Esophagus squamous epithelium (tissue), 5 donors: ENCODE measurements at places on chromosomes 13 and 19.

DNA sequence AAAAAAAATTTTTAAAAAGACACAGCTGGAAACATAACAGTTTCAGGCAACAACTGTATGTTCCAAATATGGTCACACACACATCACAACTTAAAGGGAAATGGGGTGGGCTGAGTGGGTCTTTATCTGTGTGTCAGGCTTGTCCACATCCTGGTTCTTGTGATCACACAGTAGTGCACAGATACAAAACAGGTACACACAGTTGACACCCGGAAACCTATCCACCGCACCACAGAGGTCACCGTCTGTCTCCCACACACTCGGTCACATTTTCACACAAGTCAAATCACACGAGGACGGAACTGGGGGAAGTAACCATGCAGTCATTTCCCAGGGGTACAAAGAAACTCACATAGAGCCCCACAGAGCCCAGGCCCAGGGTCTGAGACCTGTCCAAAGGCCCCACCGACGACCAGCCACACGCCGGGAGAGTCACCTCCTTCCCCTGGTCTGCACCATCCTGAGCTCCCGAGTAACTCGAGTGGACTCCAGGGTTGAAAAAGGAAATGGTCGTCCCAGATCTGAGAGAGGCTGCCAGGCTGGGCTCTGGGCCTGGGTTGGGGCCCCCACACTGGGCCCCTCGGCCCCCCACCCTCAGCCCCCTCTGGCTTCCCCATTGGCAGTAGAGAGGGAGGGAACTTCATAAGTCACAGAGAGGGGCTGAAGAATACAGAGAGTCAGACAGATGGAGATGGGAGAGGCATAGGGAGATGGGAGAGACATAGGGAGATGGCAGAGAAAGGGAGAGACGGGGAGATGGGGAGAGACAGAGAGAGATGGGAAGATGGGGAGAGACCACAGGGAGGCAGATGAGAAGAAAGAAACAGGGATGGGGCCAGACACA is 1.3 kb upstream of the PPAN start:
- no peak for DNase-seq

DNA sequence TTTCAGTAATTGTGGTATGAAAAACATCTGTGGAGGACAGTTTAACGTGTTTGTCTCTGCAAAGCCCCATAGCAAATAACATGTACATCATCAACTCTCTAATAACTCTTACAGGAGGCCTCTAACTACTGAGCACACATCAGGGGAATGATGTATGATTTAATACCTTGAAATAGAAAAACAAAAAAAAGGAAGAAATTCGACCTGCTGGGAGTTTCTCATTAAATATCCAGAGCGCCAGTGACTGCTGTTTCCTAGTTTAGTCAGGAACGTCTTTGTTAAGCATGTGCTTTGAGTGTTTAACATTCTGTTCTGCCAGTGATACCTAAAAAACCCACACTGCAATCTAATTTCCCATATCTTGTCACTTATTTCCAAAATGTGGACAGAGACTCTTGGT is 235.4 kb downstream of the PCDH20 start:
- DNase-seq, result no peak

DNA sequence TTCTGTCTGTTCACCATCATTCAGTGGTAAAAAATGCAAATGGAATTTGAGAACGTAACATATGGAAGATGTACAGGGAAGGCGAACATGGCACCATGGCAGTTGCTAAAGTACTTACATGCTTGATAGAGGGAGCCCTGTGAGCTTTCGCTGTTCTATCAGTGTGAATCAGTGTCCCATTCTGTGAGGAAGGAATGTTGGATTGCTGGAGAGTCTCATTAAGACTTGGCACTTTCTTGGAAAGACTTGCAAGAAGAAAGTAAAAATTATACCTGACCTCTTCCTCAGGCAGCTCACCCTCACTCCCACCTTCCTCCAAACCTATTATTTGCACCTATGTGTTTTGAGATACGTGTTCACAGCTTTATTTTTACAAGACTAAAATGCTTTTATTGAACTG is 43.5 kb downstream of the FREM2 start:
- DNase-seq, result no peak

DNA sequence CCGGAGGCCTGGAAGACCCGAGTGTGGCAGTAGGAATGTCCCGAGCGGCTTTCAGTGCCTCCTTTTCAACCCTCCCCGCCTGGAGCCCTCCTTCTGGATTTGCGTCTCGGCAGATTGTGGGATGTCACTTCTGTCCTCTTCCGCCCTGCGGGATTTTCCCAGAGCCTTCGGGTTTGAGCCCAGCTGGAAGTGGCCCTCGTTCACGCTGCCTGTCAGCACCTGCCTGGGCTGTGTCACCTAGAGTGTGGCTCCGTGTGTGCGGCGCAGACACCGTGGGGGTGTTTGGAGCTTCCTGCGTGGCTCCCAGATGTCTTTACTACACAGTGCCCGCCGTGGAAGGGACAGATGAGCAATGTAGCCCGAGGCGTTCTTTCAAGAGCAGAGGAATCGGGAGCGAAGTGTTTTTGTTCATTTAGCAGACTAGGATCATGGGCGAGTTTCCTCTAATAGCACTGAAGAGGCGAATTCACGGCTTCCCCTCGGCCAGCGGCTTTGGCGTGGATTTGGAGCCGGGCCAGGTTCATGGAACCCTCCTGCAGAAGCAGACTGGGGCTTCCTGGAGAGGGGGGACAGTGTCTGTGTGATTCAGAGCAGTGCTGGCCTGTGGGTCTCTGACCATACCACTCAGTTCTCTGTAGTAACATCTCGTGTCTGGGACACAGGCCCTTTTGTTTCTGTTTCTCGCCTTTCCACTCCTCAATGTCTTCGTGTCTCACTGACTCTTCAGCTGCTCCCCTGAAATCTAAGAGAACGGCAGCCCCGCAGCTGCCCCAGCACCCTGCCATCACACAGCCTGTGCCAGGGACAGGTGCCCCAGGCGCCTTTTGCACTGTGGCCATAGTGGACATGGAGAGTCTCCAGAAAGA is 68.0 kb downstream of the KDM4B start:
- no peak for DNase-seq

- no peak for DNase-seq
These were observed 23.0 kb downstream of the PAN3 start for GRCh38 chr13:28161370-28161769.

GRCh38 chr13:79589603-79590393 is 108.8 kb downstream of the NDFIP2 start:
- no peak for DNase-seq

DNA sequence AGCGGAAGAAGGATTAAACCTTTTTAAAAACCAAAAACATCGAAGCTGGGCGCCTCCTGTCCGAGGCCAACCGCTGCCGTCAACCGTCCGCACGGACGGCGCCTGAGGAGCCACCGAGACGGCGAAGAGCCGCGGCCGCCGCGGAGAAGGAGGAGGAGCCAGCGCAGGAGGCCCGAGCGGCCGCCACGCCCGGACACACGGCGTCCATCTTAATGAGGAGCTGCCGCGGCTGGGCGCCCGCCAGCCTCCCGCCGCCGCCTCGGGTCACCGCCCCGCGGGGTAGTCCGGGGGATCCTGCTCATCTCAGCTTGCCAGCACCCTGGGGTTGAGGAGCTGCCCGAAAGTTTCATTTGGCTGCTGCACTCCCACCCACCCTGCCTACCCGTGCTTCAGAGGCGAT is 10.6 kb downstream of the ZSCAN1 start:
- DNase-seq, result no peak

DNA sequence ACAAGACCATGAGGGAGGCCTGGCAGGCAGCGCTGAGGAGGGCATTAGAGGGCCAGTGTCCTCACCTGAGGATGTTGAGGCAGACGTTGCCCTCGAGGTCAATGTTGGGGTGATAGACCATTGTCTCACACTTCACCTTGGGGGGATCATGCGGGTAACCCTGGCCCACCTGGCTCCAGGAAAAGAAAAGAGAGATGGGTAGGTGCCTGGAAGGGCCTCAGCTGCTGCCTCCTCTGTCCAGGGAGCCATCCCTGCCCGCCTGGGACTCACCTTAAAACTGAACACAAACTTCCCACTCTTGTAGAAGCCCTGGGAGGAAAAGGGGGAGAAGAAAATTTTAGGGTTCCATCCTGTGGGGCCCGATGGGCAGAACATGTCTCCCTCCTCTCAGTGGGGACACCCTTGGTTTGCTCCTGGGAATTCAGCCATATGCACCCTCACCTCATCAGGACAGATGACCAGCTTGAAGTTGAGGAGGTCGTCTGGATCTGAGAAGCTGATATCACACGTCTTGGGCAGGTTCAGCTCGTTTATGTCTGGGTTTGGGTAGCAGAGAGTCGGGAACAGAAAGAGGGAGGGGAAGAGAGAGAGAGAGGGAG is 1.7 kb downstream of the UBE2M start:
- no peak for DNase-seq

DNA sequence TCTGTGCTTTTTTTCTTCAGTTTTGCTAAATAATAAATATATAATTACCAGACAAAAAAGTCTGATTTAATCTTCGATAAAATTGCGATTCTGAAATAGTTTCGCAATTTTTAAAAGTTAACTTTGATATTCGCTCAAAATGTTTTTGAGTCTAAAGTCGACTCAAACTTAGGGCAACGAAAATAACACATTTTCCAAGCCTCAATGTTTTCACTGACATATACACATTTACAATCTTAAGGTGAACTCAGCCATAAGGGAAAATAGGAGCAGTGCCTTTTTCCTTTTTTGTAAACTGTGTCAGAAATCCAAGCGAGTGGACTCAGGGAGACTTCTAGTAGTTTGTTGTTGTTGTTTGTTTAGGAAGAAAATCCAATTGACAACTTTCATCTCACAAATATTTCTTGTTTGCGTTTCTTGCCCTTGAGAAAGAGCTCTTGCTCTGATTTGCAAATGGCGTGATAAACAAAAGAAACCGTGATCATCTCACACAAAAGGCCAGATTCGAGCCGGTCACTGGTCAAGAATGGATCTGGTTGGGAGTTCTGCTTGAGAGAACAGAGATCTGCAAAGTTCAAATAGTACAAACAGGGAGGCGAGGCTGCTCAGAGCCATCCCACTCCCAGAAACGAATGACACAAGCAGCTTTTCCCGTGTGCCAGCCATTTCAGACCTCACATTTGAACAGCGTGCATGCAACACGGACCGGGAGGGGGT is 2.1 kb downstream of the SOX21 start:
- DNase-seq, result no peak

GRCh38 chr13:51727634-51728274 is 76.2 kb downstream of the DHRS12 start:
- DNase-seq, result no peak

GRCh38 chr19:13015361-13016223 is 20.3 kb downstream of the NFIX start:
- DNase-seq, result no peak
